ENCODE measurements at places on chromosomes 5 and 9. TPM values are rescaled to one million over a fixed set of nuclear protein-coding genes. Genes with fewer than 3 reads are reported as not detected.

The IFNA7 gene
- not detected for total RNA-seq

The OR1J2 gene
- total RNA-seq = not detected

The UGT3A1 gene
- total RNA-seq = not detected

The ARSI gene
- 0.19 TPM for total RNA-seq

The MYMK gene
- total RNA-seq = not detected

The WDR36 gene
- total RNA-seq = 59.1 TPM

The HTR4 gene
- total RNA-seq = 5.7 TPM

The IFNK gene
- total RNA-seq = not detected

The EIF4E1B gene
- not detected for total RNA-seq

The BTNL9 gene
- total RNA-seq = not detected

The DOCK2 gene
- 0.13 TPM for total RNA-seq

The IFNA21 gene
- not detected for total RNA-seq

The CSF2 gene
- not detected for total RNA-seq

The NR5A1 gene
- total RNA-seq = not detected

The GPR150 gene
- total RNA-seq = 0.13 TPM

The ACOT12 gene
- total RNA-seq = not detected

The PDCD1LG2 gene
- total RNA-seq = 13.0 TPM

The EGFLAM gene
- 8.9 TPM for total RNA-seq

The PITX1 gene
- total RNA-seq = 0.44 TPM

The INSL6 gene
- total RNA-seq = not detected

The ADAMTS2 gene
- 36.5 TPM for total RNA-seq

The PCDHGA11 gene
- total RNA-seq = 11.0 TPM

The TAF1L gene
- under 0.01 TPM for total RNA-seq

The CAMSAP1 gene
- 17.3 TPM for total RNA-seq

The C9orf40 gene
- total RNA-seq = 3.0 TPM

The PLAC8L1 gene
- total RNA-seq = 0.40 TPM

The GCNT1 gene
- total RNA-seq = 44.9 TPM

The ENG gene
- 69.0 TPM for total RNA-seq

The STC2 gene
- total RNA-seq = 251 TPM

The NAIF1 gene
- 9.8 TPM for total RNA-seq

The NOXA1 gene
- 0.53 TPM for total RNA-seq

The NR4A3 gene
- 2.4 TPM for total RNA-seq

The HAPLN1 gene
- total RNA-seq = 29.7 TPM

The SV2C gene
- total RNA-seq = under 0.01 TPM

The CDX1 gene
- total RNA-seq = 0.12 TPM

The SPATA31A3 gene
- total RNA-seq = not detected

The KCNV2 gene
- not detected for total RNA-seq

The CEL gene
- total RNA-seq = 0.19 TPM

The DIRAS2 gene
- total RNA-seq = not detected

The CYLC2 gene
- total RNA-seq = not detected

The SPINK6 gene
- not detected for total RNA-seq

The DMRT3 gene
- not detected for total RNA-seq

The IL13 gene
- total RNA-seq = not detected

The TAF11L14 gene
- total RNA-seq = not detected

The C5orf47 gene
- not detected for total RNA-seq

Data from aortic smooth muscle cell (primary cell).